PC-9 (cell line): ENCODE measurements at places on chromosomes 2 and 18. TPM values are rescaled to one million over a fixed set of nuclear protein-coding genes. Genes with fewer than 3 reads are reported as not detected.

DNA sequence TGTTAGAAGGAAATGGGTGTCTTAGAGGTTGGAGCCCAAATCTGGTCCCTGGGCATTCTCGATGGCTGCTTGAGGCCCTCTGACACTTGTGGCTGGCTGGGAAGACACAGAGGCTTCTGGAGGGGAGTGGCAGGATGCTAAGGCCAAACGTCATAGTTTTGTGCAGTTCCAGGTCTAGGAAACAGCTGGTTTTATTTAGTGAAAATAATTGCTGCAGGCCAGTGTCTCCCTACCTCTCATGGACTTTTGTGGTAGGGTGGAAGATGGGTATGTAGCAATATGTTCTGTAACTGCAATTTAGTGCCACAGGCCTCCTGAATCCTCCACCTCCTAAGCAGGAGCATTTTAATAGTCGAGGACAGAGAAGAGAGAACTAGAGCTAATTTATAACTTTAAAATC lies 32.2 kb upstream of the SPRED2 start:
- no peaks in the 10 kb centered on the region for H3K36me3 ChIP-seq
- no peaks in the 10 kb centered on the region for H3K4me1 ChIP-seq
- no peak overlapping the region for H3K27ac ChIP-seq
- no peak for DNase-seq

- no peak overlapping the region for H3K27ac ChIP-seq
- no peak for DNase-seq
- no peaks in the 10 kb centered on the region for H3K36me3 ChIP-seq
- H3K4me3 ChIP-seq = no peak overlapping the region
- no peaks in the 10 kb centered on the region for H3K27me3 ChIP-seq
These were observed 116.0 kb downstream of the ABCA12 start for GRCh38 chr2:215022418-215022817.

DNA sequence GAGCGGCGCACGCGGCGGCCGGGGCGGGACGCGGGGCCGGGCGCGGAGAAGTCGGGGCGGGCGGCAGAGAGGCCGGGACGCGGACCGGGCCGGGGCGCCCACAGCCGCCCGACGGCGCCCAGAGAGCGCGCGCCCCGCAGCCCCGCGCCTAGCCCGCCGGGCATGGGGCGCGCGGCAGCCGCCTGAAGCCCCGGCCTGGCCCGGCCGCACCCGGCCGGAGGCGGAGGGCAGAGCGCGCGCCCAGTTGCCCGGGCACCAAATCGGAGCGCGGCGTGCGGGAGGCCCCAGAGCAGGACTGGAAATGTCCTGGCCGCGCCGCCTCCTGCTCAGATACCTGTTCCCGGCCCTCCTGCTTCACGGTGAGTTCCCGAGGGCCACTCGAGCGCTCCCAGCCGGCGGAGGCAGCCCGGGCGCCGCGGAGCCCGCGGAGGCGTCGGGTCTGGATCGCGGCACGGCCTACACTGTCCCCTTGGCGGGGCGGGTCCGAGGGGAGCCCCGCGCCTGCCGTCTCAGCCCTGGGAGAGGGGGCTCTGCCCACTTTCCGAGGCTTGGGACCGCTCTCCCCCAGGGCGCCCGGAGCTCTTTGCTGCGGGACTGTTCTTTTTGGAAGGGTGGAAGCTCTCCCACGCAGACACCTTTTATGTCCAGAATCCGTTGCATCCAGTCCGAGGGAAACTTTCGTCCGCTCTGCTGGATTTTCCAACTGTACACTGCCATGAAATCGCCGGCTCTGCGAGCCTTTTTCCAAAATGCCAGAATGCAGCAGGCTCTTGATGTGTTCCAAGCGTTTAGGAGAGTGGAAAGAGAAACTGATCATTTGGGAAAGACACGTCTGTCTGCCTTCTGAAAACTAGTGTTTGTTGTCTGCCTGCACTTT lies 484 bp downstream of the APCDD1 start:
- H3K36me3 ChIP-seq = no peaks in the 10 kb centered on the region
- H3K27ac ChIP-seq = no peak overlapping the region
- no peaks in the 10 kb centered on the region; the same call in 1 of the 2 replicates for H3K4me1 ChIP-seq
- H3K27me3 ChIP-seq = no peaks in the 10 kb centered on the region

DNA sequence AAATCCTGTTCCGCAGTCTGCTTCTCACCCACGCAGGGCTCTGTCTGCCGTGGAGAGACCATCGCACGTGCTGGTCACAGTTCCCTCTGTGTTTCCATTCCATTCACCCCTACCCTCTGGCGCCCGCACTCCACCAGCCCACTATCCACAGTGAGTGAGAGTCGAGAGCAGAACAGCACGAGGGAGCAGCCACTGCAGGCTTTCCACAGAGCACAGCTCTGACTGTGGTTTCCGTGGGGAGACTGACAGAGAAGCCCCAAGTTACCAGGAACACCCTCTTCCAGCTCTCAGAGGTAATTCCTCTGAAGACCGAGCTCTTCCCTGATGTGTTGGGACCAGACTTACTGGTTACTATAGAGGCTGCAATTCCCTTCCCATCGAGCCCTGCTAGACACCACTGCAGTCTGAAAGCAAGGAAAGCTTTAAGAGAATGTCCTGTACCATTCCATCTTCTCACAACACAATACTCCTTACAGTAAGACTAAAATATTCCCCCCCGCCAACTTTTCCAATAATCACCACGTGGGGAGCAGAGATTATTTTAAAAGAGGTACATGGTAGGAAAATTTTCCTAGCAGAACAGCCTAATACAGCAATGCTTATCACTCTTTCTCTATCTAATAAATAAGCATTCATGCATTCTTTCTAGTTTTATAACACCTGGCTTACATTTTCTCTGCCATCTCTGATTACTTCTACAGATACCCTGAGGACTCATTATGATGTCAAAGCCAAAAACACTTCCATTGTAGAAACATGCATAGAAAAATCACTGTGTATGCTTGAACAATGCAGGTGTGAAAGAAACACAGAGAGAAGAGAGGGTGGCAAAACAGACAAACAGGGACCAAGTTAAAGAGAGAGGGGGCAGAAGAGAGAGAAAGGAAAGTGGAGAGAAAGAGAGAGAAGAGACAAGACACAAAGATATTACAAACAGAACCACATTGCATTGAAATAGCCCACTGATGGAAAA lies 4.7 kb downstream of the MYT1L start:
- H3K4me1 ChIP-seq = no peaks in the 10 kb centered on the region
- H3K27ac ChIP-seq = no peak overlapping the region
- no peak for DNase-seq
- H3K36me3 ChIP-seq = no peaks in the 10 kb centered on the region

Gene GFPT1
- 58.3 and 60.2 TPM in 2 replicates for total RNA-seq

DNA sequence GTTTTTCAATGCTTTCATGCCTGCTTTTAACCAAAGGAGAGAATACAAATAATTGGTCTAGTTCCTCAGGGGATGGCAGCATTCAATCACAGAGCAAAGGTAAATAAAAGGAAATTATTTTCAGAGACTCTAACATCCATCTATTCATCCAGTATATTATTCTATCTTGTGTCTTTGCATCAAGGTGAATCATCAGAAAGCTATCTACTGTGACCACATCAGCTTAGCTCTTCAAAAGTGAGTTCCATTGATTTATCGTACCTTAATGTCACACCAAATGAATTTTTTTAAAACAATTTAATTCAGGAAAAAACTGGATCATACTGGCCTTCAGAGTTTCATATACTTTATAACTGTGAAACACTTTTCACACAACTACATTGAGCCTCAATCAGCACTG lies 66.1 kb downstream of the CHN1 start:
- no peaks in the 10 kb centered on the region for H3K36me3 ChIP-seq
- no peaks in the 10 kb centered on the region for H3K27me3 ChIP-seq
- no peak overlapping the region for H3K27ac ChIP-seq

GRCh38 chr2:69701100-69701945 lies 40.6 kb upstream of the ANXA4 start:
- peaks cover 7% of the 10 kb centered on the region for H3K4me1 ChIP-seq
- H3K27ac ChIP-seq = no peak overlapping the region
- no peaks in the 10 kb centered on the region for H3K36me3 ChIP-seq
- H3K27me3 ChIP-seq = no peaks in the 10 kb centered on the region
- no peak for DNase-seq

Gene FAM110C
- total RNA-seq = 20.8 and 21.1 TPM in 2 replicates

GRCh38 chr2:114089636-114090319 lies 199.9 kb downstream of the ACTR3 start:
- no peak overlapping the region for H3K4me3 ChIP-seq
- H3K36me3 ChIP-seq = no peaks in the 10 kb centered on the region
- no peaks in the 10 kb centered on the region for H3K4me1 ChIP-seq
- peaks cover 26% of the 10 kb centered on the region; the same call in 1 of the 2 replicates for H3K27me3 ChIP-seq

- DNase-seq = no peak
- no peaks in the 10 kb centered on the region; the same call in 1 of the 2 replicates for H3K36me3 ChIP-seq
- peak overlapping the region; percentile 69 for H3K4me3 ChIP-seq
- H3K27me3 ChIP-seq = no peaks in the 10 kb centered on the region
These were observed 1.8 kb downstream of the ONECUT2 start for GRCh38 chr18:57436965-57437333.

DNA sequence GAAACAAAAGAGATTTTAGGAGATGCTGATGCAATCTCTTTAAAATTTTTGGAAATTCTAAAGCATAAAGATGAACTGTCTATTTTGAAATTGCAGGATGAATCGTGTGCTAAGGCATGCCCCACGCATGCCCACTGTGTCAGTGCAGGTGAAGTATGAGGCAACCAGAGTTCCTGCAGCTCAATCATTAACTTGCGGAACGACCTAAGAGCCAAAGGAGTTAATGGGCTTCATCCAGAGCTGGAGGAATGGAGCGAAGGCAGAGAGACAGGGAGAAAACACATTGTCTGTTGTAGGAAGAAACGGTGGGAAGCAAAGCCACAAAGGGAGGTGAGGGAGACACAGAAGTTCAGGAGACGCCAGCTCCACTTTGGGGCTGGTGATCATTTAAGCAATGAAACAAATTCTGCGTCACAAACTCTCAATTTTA lies 265.2 kb downstream of the CCDC85A start:
- H3K27ac ChIP-seq = no peak overlapping the region
- H3K27me3 ChIP-seq = no peaks in the 10 kb centered on the region
- H3K4me1 ChIP-seq = no peaks in the 10 kb centered on the region
- no peak overlapping the region for H3K4me3 ChIP-seq

- no peaks in the 10 kb centered on the region for H3K36me3 ChIP-seq
- no peak overlapping the region for H3K4me3 ChIP-seq
- no peaks in the 10 kb centered on the region for H3K4me1 ChIP-seq
- DNase-seq = no peak
- H3K27ac ChIP-seq = no peak overlapping the region
These were observed 250.0 kb downstream of the SMAD2 start for GRCh38 chr18:47680488-47680887.

- H3K4me1 ChIP-seq = peaks cover 24% of the 10 kb centered on the region
- H3K27me3 ChIP-seq = no peaks in the 10 kb centered on the region
- H3K4me3 ChIP-seq = no peak overlapping the region
- no peak overlapping the region for H3K27ac ChIP-seq
- H3K36me3 ChIP-seq = no peaks in the 10 kb centered on the region
- DNase-seq = no peak
These were observed 348.9 kb downstream of the RND3 start for GRCh38 chr2:150138587-150138986.

Gene GYPC
- not detected in 2 replicates for total RNA-seq

DNA sequence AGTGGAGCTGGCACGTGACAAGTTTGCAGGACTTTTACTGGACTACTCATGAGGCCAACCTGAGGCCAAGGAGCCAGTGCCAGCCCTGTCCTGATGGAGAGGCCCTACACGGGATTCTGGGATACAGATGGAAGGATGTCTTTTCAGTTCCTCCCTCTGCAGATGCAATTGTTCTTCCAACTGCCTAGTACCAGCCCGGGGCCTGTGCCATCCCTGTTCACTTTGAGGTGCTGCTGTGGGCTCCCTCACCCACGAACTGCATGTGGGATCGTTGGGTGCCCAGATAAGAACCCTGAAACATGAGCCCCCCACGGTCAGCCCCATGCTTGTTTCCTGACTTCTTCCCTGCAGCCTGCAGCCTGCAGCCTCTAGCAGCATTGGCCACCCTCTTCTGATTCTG lies 25.3 kb upstream of the LAPTM4A start:
- peaks cover 37% of the 10 kb centered on the region for H3K4me1 ChIP-seq
- DNase-seq = no peak
- no peak overlapping the region for H3K27ac ChIP-seq

Gene SLC14A1
- not detected in 2 replicates for total RNA-seq

Gene IL36B
- not detected in 2 replicates for total RNA-seq

Gene NMS
- not detected in 2 replicates for total RNA-seq

GRCh38 chr18:79798346-79798998 lies 734 bp downstream of the KCNG2 start:
- H3K4me1 ChIP-seq = no peaks in the 10 kb centered on the region
- DNase-seq = no peak
- peaks cover 9% of the 10 kb centered on the region for H3K27me3 ChIP-seq
- H3K27ac ChIP-seq = no peak overlapping the region
- H3K36me3 ChIP-seq = no peaks in the 10 kb centered on the region
- no peak overlapping the region for H3K4me3 ChIP-seq

Gene MAP3K2
- 75.9 and 81.2 TPM in 2 replicates for total RNA-seq

- H3K4me1 ChIP-seq = peaks cover 28% of the 10 kb centered on the region
- no peaks in the 10 kb centered on the region for H3K27me3 ChIP-seq
- H3K27ac ChIP-seq = no peak overlapping the region
- no peak overlapping the region for H3K4me3 ChIP-seq
These were observed 70.1 kb downstream of the EDAR start for GRCh38 chr2:108918941-108919341.

GRCh38 chr2:117956036-117956796 lies 57.7 kb downstream of the CCDC93 start:
- no peak overlapping the region for H3K27ac ChIP-seq
- no peaks in the 10 kb centered on the region for H3K27me3 ChIP-seq
- peaks cover 25% of the 10 kb centered on the region for H3K4me1 ChIP-seq
- H3K4me3 ChIP-seq = no peak overlapping the region
- DNase-seq = no peak

Gene CCDC178
- not detected in 2 replicates for total RNA-seq

GRCh38 chr18:62418258-62418657 lies 93.1 kb downstream of the TNFRSF11A start:
- DNase-seq = no peak
- H3K4me3 ChIP-seq = no peak overlapping the region
- no peaks in the 10 kb centered on the region for H3K27me3 ChIP-seq
- H3K4me1 ChIP-seq = peaks cover 18% of the 10 kb centered on the region
- H3K27ac ChIP-seq = no peak overlapping the region
- H3K36me3 ChIP-seq = no peaks in the 10 kb centered on the region

DNA sequence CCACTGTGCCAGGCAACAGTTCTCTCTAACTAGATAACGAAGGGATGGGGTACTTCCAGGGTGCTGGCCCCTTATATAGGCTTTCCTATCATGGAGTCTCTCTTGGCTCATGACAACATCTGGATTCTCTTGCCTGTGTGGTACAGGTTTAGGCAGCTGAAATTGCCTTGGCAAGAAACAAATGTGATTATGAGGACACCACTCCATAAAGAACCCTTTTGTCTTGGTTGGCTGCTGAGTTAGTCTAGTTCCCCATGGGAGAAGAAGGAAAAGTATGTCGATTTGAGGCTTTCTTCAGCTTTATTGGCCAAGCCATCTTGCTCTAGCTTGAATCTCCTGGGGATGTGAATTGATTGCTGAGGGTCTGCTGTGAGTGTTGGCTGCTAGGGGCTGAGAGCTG lies 76.3 kb upstream of the ZCCHC2 start:
- H3K4me3 ChIP-seq = no peak overlapping the region
- no peaks in the 10 kb centered on the region for H3K36me3 ChIP-seq

GRCh38 chr2:26782876-26783704 lies 2.8 kb upstream of the CENPA start:
- peaks cover 12% of the 10 kb centered on the region; the same call in 1 of the 2 replicates for H3K36me3 ChIP-seq
- H3K4me1 ChIP-seq = peaks cover 24% of the 10 kb centered on the region
- H3K27ac ChIP-seq = no peak overlapping the region

Gene MGAT4A
- 12.2 and 12.9 TPM in 2 replicates for total RNA-seq

Gene MALL
- total RNA-seq = 28.1 and 32.4 TPM in 2 replicates

GRCh38 chr2:20350041-20350712 lies 467 bp downstream of the PUM2 start:
- H3K4me1 ChIP-seq = peaks cover 47% of the 10 kb centered on the region
- H3K27me3 ChIP-seq = no peaks in the 10 kb centered on the region
- peak overlapping the region; percentile 88 for H3K27ac ChIP-seq

Gene SOX11
- total RNA-seq = not detected in 2 replicates
